ENCODE measurements at places on chromosomes 7 and 10.

DNA sequence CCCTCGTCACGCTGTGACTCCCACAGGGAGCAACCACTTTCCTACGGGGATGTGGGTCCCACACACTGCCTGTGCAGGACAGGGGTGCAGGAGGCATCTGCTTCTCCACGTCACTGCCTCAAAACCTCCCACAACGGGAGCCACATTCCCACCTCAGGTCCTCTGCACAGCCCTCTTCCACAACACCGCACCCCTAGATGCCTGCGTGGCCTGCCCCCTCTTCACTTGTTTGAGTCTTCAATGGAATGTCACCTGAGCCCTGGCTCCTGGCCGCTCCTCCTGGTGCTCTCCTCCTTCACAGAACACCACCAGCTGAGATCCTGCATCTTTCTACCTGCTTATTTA lies 73.6 kb downstream of the MAD1L1 start:
- no peak for DNase-seq

DNA sequence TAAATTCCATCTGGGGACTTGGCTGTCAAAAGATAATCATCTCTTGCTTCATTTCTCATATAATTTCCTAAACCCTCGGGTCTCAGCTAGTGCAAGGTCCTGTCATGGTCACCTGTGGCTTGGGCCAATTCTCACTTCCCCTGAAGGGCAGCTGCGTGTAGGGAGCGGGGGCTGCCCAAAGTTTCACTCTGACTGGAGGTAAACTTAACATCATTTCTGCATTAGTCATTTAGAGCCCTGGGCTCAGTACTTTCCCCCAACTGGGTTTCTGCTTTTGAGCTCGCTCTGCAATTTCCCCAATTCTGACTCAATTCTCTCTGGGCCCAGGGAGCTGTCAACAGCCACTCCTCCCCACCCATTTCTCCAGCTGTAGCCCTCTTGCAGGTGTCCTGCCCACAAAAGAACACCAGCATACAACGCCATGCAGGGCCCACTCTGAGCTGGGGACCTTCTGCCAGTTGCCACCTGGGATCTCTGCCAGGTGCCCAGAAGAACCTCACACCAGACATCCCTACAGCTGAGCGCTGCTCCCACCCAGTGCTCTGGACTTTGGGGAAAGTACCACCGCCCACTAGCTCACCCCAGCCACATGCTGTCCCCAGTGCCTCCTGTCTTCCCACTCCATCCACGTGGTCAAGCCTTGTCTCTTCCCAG lies 37.9 kb downstream of the VOPP1 start:
- DNase-seq, result no peak

- DNase-seq, result no peak
Measured at GRCh38 chr10:17196045-17196444, 5.4 kb downstream of the TRDMT1 start.

- DNase-seq, result no peak
Measured at GRCh38 chr7:7237201-7237977, 55.0 kb downstream of the C1GALT1 start.

GRCh38 chr7:41977151-41977651 lies 259.8 kb downstream of the GLI3 start:
- peak; percentile 56 for DNase-seq

DNA sequence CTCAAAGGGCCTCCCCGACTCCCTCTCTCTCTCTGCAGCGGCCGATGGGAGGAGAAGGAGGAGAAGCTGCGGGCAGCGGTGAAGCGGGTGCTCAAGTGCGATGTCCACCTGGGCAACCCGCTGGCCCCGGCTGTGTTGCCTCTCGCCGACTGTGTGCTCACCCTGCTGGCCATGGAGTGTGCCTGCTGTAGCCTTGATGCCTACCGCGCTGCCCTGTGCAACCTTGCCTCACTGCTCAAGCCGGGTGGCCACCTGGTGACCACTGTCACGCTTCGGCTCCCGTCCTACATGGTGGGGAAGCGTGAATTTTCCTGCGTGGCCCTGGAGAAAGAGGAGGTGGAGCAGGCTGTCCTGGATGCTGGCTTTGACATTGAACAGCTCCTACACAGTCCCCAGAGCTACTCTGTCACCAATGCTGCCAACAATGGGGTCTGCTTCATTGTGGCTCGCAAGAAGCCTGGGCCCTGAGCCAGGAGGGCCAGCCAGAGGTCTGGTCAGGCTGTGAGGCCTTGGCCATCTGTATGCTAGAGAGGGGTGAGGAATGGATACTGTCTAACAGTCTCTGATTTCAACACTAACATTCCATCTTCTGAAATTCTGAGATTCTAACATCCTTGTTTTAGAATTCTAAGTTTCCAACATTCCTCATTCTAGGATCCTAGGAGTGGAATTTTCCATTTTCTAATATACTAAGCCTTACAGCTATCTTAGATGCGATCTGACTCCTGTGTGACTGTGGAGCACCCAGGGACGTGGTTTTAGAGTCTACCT lies 3.6 kb downstream of the INMT start:
- peak; percentile 73 for DNase-seq

DNA sequence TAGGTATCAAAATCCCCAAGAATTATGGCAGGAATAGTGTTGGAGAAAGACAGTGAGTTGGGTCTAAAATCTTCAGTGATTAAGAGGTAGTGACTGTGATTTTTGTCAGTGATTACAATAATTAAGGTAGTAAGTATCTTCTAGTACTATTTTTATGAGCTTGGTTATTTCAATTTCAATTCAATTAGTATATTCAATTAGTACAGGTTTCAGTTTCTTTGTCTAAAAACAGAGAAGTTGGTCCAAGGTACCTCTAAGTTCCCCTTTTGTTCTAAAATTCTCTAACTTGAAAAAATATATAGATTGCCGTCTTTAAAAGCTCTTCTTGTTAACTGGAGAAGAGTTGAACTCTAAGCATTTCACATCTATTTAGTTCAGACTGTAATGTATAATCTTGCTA lies 82.9 kb downstream of the OTUD1 start:
- no peak for DNase-seq

DNA sequence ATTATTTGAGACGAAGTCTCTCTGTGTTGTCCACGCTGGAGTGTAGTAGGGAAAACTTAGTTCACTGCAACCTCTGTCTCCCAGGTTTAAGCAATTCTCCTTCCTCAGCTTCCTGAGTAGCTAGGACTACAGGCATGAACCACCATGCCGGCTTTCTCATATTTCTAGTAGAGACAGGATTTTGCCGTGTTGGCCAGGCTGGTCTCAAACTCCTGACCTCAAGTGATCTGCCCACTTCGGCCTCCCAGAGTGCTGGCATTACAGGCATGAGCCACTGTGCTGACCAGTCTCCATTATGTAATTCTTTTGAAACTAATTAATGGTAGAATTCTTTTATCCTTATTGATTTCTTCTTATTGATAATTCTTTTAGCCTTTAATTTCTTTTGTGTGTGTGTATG lies 32.5 kb downstream of the PCLO start:
- peak; percentile 6 for DNase-seq

GRCh38 chr7:154985230-154985629 lies 17.7 kb downstream of the PAXIP1 start:
- peak; percentile 68 for DNase-seq

- no peak for DNase-seq
Measured at GRCh38 chr7:83697804-83698530, 49.0 kb upstream of the SEMA3E start.

DNA sequence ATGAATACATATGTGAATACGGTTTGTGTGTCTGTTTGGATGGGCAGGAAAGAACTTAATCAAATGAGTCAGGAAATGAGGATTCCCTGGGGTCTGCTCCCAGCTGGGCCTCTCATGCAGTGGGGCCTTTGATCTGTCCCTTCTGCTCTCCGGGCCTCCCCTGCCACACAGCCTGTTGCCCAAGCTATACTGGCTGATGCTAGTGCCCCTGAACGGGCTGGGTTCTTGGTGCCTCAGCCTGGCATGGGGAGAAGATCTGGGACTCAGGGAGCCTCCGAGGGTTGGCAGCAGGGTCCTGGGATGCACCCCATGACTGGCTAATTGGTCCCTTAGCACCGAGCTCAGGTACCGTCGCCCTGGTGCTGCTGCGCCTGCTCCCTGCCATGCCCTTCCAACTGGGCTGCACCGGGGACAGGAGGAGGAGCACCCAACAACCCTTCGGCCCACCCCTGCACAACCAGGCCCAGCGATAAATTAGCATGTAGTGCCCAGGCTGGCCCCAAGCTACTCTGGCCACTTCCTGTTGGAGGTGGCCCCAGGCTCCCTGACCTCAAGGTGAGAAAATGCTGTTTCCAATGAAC lies 59.9 kb upstream of the DUSP5 start:
- DNase-seq, result no peak

DNA sequence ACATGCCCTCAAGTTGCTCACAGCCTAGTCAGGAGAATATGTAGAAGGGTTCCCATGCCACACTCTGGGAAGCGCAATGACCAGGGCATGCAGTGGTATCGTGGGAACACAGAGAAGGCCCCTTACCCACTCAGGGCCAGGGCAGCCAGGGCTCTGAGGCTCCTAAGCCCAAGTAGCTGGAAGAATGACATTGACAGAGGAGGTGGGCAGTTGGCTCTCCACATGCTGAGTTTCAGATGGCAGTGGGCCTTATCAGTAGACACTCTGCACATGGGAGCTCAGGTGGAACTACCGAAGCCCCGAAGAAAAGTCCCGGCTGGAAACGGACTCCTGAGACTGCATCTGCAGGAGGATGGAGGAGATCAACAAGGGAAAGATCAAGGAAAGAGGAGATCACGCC lies 15.7 kb upstream of the SVOPL start:
- no peak for DNase-seq

GRCh38 chr10:7071421-7071820 lies 339.4 kb downstream of the SFMBT2 start:
- DNase-seq, result no peak

DNA sequence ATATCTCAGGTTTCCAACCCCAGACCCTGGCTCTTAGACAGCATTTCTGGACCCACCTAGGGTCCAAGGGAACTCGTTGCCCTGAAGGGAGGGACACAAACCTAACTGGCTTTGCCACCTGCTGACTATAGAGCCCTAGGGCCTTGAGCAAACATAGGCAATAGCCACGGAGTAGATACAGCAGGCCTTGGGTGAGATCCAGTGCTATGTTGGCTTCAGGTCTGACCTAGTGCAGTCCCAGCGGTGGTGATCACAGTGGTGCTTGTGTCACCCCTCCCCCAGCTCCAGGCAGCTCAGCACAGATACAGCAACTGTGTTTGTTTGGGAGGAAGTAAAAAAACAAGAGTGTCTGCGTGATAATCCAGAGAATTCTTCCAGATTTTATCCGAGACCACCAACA lies 9.7 kb upstream of the TNKS2 start:
- no peak for DNase-seq

GRCh38 chr7:27097686-27098577 lies 2.1 kb upstream of the HOXA1 start:
- DNase-seq, result no peak

GRCh38 chr10:59060852-59061251 lies 115.6 kb upstream of the PHYHIPL start:
- DNase-seq, result no peak

GRCh38 chr7:138212314-138212713 lies 136.1 kb downstream of the AKR1D1 start:
- no peak for DNase-seq

- no peak for DNase-seq
Measured at GRCh38 chr7:158955146-158955870, 99.0 kb downstream of the DYNC2I1 start.

- no peak for DNase-seq
Measured at GRCh38 chr7:43850348-43851116, 18.8 kb downstream of the MRPS24 start.

- peak; percentile 69 for DNase-seq
Measured at GRCh38 chr7:106947244-106947728, 82.2 kb downstream of the PIK3CG start.

DNA sequence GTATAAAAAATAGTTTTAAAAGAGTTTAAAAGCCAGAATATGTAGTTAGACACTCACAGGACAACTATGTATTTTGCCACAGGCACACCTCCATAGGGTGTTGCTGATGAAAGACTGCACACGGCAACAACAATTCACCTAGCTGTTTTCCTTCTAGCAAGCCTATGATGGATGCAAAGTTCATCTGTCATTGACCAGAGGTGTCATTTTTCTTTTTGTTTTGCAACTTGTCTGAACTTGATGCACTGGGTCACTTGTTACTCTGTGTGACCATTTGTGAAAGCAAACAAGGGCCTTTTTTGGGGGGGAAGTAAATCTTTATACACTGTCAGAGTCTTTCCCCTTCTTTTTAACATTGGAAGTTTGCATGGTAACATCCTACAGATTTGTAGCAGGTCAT lies 258.0 kb upstream of the SEMA3A start:
- DNase-seq, result no peak

GRCh38 chr10:70891627-70892026 lies 3.3 kb upstream of the PCBD1 start:
- no peak for DNase-seq

GRCh38 chr7:40192036-40192435 lies 57.2 kb downstream of the SUGCT start:
- DNase-seq, result no peak

GRCh38 chr10:103278537-103278823 lies 1.5 kb downstream of the INA start:
- DNase-seq, result peak; percentile 47

DNA sequence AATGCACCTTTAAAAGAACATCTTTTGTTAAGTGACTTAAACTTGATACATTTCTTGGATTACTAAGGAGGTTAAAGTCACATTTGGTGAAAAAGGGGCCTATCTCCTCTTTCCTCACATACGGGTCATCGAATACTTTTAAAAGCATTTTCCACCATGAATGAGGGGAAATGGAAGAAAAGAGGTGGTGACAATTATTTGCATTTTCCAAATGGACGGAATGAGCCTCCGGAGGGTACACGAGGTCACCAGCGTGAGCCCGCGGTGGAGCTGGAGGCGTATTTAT lies 1.0 kb upstream of the BMPR1A start:
- DNase-seq, result no peak

- no peak for DNase-seq
Measured at GRCh38 chr10:112618814-112619213, 171.8 kb downstream of the VTI1A start.

- DNase-seq, result no peak
Measured at GRCh38 chr10:3347413-3348182, 175.0 kb upstream of the PITRM1 start.

GRCh38 chr7:82507365-82507975 lies 63.9 kb upstream of the CACNA2D1 start:
- DNase-seq, result no peak

DNA sequence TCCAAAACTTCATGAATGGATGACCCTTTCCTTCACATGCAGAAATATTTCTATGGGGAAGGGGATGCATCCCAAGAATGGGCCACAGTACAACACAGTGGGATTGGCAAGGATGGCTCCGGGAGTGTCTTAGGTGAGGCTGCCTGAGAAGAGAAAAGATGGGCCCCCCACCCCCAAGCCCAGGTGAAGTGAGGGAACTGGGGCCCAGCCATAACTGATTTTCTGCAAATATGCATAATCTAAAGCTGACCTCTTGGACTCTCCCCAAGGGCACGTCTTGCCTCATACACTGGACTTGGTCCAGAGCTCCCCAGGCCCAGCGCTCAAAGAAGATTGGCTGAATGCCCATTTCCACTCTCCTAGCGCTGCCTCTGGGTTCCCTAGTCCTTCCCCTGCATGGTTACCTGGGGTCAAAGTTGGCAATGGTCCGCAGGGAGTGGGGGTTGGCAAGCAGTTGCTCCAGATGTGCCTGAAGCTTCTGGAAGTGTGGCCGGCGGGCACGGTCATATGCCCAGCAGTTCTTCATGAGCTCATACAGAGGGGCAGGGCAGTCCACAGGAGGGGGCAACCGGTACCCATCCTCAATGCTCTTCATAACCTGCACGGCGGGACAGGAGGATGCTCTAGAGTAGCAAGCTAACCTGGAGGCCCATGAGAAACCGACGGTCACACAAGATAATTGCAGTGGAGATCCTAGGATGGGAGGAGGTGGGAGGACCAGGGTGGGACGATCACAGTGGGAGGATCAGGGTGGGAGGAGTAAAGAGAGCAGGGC lies 12.3 kb downstream of the ZYX start:
- no peak for DNase-seq

- no peak for DNase-seq
Measured at GRCh38 chr10:71419750-71420149, 23.0 kb downstream of the CDH23 start.
